ENCODE measurements at places on chromosomes 2 and 18.

- DNase-seq = no peak
Measured at GRCh38 chr2:241906826-241907570, 37.5 kb downstream of the RTP5 start.

- DNase-seq = no peak
Measured at GRCh38 chr2:43370705-43371104, 144.3 kb upstream of the ZFP36L2 start.

- DNase-seq = no peak
Measured at GRCh38 chr18:37684590-37684989, 119.0 kb upstream of the CELF4 start.

DNA sequence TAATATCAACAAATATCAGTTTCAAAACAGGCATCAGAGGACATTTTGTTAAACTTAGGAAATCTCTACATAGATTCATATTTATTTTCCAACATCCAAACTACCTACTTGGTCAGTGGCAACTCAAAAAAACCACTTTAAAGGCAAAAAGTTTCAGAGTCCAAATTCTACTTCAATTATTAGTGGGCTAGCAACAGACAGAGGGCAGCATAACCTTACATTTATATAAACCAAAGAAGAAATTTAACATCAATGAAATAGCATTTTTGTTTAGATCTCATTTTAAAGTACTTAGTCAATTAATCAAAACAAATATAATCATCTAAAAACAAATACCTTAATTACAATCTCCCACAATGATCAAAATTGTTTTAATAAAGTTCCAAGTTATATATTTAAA is 33.3 kb downstream of the RTTN start:
- DNase-seq = no peak

GRCh38 chr2:160931531-160931930 is 228.7 kb upstream of the TANK start:
- no peak for DNase-seq

DNA sequence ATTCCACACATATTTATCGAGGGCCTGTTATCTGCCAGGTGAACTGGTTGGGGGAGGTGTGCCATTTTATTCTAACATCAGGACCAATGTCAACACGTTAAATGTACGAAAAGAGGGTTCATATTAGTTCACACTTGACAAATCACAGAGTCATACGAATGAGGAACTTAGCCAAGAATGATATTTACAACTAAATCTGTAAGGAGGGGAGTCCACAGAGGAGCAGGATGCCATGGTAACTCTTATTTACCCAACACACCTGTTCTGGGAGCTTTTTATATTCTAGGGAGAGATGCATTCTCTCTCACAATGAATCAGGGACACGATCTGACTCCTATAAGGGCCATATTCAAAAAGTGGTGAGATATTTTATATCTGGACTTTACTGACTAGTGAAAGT is 144.1 kb downstream of the CDC42EP3 start:
- DNase-seq = no peak

GRCh38 chr2:109721626-109722025 is 72.5 kb upstream of the RGPD5 start:
- no peak for DNase-seq

DNA sequence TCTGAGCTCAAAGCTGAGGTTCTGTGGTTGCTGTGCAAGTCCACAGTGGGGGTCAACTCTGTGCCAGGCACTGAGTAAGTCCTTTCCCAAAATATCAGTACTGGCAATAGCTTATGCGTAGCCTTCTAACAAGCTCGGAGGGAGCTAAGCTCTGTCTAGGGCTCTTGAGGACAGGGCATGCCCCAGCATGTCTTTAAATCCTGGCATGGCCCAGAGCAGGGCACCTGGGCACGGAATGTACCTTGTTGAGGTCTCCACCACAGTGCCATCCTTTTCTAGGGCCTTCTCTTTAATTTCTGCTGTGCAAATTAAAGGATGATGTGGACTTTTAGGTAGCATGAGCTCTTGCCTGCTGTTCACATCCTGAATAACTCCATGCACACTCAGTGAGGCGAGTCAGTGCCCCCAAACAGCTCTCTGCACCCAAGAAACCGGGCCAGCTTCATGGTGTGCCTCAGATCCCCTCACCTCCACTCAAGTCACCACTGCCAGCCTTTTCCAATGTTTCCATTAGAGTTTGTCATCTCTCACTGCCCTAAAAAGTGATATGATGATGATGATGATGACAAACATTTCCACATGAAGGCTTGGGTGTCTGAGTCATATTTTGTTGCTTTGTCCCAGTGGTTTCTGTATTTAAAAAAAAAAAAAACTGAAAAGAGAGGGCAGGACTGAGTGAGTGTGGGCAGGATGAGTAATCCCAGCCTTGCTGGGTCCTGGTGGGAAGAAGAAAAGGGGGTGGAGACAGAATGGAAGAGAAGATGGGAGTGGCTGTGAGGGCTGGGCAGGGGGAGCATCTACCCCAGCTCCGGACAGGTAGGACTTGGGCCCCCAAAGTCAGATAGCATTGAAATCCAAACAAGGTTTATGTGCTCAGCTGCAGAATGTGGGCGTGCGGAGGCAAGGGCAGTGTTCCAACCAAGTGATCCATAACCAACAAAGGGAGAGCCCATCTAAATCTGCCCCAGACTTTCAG is 78.9 kb downstream of the ZBTB7C start:
- DNase-seq = no peak

GRCh38 chr2:36409335-36409734 is 53.8 kb downstream of the CRIM1 start:
- no peak for DNase-seq

- no peak for DNase-seq
Measured at GRCh38 chr18:43180814-43181213, 65.3 kb upstream of the RIT2 start.

DNA sequence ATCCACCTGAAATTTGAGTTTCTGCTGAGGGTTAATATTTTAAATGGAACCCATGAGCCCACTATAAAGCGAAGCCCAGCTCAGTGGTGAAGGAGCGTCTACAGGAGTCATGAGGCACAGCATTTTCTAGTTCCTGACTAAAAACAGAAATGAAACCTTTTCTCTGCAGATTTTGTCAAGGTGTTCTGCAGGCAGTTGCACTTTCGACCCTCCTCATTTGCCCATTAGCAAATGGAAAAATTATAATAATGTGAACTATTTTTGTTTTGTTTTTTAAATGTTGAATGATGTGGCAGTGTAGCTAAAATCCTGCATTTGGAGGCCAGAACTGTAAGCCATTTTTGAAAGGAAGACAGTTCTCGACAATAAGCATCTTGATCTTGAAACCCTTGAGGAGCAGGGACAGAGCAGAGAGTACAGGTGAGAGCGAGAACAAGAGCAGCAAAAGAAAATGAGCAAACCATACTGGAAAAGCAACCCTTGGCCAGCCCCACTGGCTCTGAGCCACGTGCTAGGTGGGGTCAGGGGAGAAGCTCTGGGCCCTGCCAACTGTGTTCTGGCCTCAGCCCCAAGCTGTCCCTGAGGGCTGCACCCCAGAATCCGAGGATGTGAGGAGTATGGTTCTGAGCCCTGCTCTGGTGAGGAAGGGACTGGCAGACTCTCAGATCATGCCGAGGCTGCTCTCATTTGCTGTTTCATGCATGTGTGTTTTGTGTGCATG is 26.4 kb upstream of the COPS8 start:
- no peak for DNase-seq

DNA sequence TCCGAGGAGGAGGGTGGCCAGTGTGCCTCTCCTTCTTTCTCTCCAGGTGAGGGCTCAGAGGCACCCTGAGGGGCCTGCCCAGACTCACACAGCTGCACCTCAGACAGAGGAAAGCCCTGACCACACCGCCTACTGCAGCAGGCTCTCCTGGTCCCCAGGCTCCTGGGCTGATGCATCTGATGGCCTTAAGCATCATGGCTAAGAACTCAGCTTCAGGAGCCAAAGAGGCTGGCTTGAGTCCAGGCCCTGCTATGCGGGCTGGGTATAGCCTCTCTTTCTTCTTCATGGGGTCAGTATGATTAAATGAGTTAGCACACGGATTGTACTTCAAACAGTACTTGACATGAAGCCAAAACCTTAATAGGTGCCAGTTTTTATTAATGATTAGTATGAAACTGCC is 89.6 kb downstream of the TGFA start:
- DNase-seq = no peak

GRCh38 chr18:13361431-13361830 is 142.9 kb downstream of the LDLRAD4 start:
- no peak for DNase-seq

- DNase-seq = no peak
Measured at GRCh38 chr2:100954044-100954420, 48.1 kb upstream of the RPL31 start.

- DNase-seq = no peak
Measured at GRCh38 chr18:12860530-12860929, 23.5 kb downstream of the PTPN2 start.

DNA sequence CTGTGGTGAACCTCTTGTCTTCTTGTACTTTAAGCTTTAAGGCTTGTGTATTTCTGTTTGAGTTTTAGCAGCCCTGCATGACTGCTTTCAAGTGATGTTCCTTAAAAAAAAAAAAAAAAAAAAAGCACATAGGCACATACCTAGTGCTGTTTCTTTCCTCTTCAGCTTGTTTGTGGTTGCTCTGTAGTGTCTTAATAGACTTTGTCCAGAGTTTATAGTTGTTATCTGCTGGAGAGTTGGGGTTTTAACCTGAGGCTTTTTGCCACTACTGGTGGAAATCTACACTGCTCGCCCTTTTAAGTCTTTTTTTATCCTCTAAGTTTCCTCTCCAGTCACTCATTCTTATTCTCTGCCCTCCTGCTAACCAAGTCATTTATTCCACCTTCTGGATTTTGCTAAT is 34.5 kb downstream of the AGFG1 start:
- no peak for DNase-seq

- DNase-seq = no peak
Measured at GRCh38 chr18:3761266-3761665, 311.3 kb downstream of the TGIF1 start.

- DNase-seq = no peak
Measured at GRCh38 chr2:25976983-25977741, 5.1 kb downstream of the KIF3C start.

- DNase-seq = no peak
Measured at GRCh38 chr2:126518196-126518595, 137.8 kb upstream of the GYPC start.

GRCh38 chr18:39406941-39407340 is 1841.3 kb upstream of the CELF4 start:
- DNase-seq = no peak

- DNase-seq = no peak
Measured at GRCh38 chr2:11376071-11376470, 31.6 kb upstream of the ROCK2 start.

DNA sequence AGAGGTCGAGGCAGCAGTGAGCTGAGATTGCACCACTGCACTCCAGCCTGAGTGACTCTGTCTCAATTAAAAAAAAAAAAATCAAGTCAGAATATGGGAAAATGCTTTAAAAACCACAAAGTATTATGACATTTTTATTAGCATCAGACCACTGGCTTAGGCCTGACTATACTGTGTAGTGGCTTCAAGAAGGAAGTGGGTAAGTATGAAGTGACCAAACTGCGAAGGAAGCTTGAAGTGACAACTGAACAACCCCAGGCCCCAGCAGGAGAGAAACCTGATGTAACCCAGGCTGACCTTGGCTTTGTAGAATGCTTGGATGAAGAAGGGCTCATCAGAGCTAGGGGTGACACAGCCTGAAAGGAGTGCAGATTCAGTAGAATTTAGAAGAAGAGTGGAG is 21.4 kb upstream of the HAAO start:
- DNase-seq = no peak

DNA sequence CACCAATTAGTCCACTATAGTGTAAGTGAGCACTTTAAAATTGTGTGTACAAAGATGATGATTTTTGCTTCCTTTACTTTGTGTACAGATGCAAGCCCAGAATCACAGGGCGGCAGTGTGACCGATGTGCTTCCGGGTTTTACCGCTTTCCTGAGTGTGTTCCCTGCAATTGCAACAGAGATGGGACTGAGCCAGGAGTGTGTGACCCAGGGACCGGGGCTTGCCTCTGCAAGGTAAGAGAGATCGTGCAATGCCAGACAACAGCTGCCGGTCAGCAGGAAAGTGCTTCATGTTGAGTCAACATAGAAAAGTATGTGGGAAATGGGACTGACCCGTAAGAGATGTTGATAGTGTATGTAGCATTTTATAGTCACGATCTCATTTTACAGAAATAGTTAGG is 156.8 kb upstream of the TTC39C start:
- no peak for DNase-seq

GRCh38 chr2:240350006-240350355 is 85.5 kb upstream of the GPC1 start:
- no peak for DNase-seq

DNA sequence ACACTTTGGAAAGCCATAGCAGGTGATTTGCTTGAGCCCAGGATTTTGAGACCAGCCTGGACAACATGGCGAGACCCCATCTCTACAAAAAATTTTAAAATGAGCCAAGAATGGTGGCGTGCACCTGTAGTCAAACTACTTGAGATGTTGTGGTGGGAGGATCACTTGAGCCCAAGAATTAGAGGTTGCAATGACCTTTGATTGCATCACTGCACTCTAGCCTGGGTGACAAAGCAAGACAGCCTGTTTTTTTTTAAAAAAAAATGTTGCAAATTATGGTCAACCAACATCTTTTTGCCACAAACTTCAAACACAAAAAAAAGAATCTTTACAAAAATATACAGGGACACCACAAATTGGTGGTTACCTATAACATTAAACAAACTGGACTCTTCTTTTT is 40.3 kb downstream of the MEX3C start:
- DNase-seq = no peak

- no peak for DNase-seq
Measured at GRCh38 chr2:226915846-226916360, 80.0 kb downstream of the RHBDD1 start.

- DNase-seq = no peak
Measured at GRCh38 chr18:12315490-12315889, 7.4 kb downstream of the TUBB6 start.

GRCh38 chr2:216862628-216863398 is 2.9 kb upstream of the TNP1 start:
- DNase-seq = no peak

DNA sequence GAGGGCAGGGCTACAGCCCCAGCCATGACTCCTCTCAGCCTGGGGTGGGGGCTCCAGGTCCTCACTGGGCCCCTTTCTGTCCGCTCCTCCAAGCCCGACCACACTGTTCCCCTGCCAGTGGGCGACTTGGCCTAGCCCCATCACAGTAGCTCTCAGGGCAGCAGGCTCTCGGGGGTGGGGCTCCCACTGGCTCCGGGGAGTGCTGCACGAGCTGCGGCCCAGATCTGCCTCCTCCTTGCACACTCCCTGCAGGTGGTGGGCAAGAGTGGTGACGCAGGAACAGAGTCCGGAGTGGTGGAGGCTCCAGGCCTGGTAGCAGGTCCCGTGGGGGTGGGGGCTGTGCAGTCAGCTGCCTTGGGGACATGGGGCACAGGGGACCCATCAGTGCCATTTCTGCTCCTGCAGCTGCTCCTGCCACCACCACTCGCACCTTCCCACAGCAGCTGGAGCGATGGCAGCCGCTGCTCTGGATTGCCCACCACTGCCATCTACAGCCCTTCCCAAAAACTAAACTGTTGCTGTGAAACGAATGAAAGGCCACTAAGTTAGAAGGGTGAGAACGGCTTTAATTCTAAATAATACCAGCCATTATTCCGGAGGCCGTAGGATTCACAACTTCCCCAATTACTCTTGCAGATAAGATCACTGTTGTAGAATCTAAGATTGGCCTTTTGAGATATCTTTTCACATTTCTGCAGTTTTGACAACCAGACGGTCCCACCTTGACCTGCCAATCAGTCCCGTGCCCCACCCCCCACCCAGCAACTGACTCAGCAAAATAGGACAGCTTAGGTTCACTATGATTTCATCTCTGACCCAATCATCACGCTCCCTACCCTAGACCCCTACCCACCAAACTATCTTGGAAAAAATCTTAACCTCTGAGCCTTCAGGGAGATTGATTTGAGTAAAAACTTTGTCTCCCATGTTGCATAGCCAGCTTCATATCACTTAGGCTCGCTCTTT is 530.2 kb downstream of the DCC start:
- no peak for DNase-seq
